IPS-NIHi11 (cell line): ENCODE measurements at places on chromosomes 5 and 9.

DNA sequence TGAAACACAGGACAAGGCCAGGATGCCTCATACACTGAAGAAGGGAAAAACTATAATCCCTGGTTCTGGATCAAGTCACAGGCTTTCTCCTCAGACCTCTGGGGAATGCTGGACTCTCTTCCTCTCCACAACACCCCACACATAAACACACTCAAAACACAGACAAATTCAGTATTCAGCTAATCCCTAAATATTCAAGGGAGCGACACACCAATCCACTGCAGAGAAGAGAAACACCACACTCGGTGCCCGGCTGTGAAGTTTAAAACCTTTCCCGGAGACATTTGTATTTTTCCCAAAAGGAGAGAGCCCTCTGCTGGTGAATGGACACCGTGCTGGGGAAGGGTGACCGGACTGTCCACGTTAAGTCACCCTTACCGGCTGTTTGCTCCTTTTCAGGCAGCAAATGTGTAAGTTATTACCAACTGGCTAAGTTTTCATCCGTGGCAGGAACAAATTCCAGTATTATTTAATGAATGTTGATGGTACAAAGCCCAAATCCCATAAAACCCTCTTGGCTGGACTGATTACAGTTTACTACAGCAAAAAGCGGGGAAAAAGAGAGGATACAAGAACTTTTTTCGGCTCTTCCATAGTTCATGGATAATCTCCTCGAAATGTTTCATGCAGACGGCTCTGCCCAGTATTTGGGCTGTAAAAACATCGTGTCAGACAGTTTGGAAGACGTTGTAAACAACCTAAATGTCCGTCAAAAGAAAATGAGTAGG, 130.9 kb upstream of the SLC30A5 start:
- DNase-seq: peak; percentile 82

GRCh38 chr5:13359344-13359743, 585.1 kb downstream of the DNAH5 start:
- no peak for DNase-seq

GRCh38 chr9:13165236-13165945, 114.1 kb downstream of the MPDZ start:
- no peak for DNase-seq

DNA sequence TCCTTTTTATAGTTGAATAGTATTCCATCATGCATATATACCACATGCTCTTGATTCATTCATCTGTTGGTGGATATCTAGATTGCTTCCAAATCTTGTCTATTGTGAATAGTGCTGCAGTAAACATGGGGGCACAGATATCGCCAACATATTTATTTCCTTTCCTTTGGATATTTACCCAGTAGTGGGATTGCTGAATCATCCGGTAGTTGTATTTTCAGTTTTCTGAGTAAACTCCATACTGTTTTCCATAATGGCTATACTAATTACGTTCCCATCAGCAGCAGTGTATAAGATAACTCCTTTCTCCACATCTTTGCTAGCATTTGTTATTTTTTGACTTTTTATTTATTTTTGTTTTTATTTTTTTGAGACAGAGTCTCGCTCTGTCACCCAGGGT, 3.3 kb downstream of the SNX2 start:
- no peak for DNase-seq

DNA sequence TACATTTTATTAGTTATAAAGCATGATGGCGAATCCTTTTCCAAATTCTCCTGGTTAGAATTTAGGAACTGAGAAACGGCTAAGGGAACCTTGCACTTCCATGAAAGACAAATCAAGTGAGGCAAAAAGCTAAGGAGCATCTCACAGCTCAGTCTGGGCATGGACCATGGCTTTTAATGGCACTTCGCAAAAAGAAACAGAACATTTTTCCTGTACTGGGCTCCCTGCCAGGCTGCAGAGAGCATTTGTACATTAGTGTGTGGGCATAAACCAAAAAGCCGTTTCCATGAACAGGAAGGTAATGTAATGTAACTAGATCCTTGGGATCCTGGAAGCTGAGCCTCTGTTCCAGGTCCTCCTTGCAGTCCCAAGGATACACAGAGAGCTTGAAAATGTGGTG, 354.2 kb downstream of the MRPS30 start:
- no peak for DNase-seq

DNA sequence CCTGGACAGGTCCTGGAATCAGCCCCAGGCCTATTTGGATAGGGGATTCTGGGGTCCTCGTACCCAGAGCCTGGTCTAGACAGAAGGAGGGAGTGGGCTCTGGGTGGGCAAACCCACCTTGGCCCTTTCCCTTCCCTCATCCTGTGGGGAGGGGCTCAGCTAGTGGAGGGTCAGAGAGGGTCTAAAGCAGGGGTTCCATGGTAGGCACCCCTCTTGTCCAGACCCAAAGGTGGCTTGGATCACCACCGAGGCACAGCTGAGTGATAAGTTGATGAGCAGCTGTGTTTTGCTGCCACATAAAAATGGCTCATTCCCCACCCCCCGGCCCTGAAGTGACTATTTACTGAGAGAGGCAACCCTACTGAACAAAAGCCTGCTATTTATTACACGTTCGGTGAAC, 53.8 kb upstream of the KCNMB1 start:
- no peak for DNase-seq

DNA sequence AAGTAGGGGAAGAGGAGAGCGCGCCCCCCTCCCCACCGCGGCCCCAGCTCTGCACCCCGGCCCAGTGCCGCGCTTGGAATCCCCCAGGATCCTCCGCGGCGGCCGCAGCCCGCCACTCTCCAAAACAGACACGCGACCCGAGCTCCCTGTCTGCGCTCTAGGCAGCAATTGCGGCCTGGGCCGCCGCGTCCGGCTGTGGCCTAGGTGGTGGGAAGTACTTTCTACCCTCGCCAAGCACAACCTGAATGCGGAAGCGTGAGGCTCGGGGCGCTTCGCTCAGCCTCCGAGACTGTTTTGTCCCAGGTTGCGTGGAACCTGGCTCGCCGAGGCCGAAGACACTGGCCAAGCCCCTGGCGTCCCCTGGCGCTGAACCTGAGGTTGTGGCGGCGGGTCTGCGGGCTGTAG, 3.3 kb upstream of the FOXB2 start:
- DNase-seq: peak; percentile 46

DNA sequence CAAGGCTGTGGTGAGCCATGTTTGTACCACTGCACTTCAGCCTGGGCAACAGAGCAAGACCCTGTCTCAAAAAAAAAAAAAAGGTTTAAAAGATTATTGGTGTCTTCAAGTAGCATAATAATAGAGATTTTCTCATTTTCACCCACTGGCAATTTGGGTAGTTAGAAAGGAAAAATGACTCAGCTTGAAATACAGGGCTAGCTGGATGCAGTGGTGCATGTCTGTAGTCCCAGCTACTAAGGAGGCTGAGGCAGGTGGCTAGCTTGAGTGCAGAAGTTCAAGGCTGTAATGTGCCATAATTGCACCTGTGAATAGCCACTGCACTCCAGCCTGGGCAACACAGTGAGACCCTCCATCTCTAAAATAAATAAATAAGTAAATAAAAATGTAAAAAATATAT, 111.1 kb downstream of the ARRDC3 start:
- no peak for DNase-seq

DNA sequence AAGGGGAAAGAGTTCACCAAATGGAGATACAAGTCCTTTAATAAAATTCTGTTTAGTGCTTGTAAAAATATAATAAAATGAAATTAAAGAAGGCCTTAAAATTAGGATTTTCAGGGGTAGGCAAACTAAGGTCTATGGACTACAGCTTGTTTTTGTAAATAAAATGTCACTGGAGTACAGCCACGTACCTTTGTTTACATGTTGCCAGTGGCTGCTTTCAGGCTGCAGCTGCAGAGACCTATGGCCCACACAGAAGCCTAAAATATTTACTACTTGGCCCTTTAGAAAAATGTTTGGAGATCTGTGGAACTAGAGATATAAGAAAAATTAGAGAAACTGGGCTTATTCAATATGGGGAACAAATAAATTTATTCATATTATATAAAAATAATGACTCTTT, 122.8 kb downstream of the RPS23 start:
- no peak for DNase-seq

DNA sequence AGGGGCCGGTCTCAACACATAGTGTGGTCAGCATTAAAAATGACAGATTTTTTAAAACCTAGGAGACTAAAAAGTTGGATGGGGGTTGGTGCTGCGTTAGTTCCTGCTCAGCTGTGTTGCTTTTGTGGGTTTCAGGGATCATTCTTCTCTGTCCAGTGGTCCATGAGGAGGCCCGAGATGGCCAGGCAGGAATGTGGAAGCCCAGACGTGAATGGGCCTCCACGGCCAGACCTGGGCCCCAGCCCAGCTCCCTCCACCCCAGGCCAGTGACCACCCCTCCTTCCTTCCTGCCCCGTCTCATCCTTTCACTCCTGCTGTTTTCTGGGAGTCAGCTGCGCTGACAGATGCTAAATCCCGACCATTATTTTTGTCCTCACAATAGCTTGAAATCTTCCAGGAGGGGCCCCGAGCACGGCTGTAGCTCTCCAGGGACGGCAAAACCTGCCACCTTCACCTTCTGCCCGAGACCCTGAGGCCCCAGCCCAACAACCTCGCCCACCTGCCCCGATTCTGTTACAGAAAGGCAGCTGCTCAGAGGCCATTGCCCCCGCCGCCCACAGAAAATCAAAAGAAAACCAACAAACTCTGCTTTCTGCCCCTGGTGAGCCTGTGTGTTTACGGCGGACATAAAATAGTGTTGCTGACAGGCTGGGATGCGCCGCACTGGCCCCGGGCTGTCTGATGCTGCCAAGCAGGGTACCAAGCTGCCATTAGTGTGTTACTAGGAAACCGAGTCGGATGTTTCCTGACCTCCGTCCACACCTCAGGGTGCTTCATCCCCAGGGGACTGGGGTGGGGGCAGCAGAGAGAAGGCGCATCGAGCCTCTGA, 83.7 kb upstream of the SARDH start:
- DNase-seq: no peak

DNA sequence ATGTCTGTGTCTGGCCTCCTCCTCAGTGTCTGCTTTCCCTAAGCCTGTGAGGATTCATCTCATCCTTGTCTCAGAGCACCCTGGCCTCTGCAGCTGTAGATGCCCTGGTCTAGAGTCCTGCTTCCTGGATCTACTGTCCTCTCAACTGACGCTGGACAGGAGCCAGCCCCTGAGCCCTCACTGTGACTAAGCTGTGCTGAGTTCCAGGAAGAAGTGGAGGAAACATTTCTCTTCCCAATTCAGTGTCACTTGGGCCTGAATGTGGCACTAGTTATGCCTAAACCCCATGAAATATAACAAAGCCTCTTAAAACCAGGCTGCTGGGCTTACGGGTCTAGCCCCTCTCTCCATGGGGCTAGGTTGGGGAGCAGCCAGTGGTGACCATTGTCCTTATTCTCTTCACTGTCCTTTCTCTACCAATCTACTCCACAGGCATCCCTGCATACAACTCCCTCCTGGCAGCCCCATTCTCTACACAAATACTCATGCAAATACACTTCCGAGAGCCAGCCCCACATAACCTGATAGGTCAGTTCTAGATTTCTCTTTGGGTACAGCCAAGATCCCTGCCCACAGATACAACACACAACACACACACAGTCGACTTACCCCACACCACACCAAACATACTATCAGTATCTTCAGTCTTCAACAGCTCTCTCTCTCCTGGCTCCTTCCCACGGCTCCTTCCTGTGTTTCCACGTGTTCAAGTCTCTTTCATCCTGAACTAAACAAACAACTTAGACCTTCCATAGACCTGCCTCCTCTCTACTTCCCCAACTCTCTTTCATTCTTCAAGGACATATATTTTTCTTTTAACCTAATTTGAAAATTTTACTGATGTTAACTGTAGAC, 220.8 kb downstream of the SNX18 start:
- DNase-seq: no peak

- no peak for DNase-seq
Observed at GRCh38 chr9:127130661-127131538, 8.5 kb upstream of the ANGPTL2 start.

DNA sequence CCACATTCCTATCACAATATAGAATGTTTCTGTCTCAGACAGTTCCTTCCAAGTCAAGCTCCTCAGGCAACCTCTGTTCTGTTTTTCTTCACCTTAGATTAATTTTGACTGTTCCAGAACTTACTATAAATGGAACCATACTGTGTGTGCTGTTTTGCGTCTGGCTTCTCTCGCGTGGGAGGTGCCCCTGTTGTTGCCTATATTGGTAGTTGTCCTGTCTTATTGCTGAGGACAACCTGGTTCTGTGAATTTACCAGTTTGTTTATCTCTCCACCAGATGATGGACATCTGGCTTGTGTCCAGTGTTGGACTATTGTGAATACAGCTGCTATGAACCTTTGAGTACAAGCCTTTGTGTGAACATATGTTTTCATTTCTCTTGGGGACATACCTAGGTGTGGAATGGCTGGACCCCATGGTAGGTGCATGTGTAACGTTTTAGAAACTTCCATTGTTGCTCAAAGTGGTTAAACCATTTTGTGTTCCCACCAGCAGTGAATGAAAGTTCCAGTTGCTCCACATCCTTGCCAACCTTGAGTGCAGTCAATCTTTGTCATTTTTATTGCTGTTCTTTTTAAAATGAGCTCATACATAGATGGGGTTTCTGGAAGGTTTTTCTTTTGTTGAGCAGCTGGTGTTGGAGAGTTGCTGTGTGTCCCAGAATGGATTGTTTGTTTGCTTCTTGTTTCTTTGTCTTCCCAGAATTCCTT, 18.1 kb downstream of the HMCN2 start:
- DNase-seq: no peak

DNA sequence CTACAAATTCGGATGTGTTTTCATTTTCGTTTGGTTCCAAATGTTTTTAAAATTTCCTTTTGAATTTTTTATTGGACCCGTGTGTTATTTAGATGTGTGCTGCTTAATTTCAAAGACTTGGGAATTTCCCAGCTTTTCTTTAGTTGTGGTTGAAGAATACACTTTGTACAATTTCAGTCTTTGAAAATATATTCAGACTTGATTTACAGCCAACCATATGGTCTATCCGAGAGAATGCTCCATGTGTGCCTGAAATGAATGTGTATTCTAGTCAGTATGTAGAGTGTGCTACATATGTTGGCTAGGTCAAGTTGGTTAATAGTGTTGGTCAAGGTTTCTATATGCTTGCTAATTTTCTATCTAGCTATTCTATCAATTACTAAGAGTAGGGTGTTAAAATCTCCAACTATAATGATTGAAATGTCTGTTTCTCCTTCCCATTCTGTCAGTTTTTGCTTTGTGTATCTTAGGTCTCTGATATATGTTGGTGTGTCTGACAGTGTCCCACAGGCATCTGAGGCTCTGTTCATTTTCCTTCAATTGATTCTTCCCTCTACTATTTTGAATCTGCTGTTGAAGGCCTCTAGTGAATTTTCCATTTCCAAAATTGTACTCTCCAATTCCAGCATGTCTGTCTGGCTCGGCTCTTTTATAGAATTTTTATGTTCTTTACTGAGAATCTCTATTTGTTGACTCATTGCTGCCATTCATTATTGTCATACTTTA, 36.2 kb downstream of the RNF130 start:
- DNase-seq: no peak

DNA sequence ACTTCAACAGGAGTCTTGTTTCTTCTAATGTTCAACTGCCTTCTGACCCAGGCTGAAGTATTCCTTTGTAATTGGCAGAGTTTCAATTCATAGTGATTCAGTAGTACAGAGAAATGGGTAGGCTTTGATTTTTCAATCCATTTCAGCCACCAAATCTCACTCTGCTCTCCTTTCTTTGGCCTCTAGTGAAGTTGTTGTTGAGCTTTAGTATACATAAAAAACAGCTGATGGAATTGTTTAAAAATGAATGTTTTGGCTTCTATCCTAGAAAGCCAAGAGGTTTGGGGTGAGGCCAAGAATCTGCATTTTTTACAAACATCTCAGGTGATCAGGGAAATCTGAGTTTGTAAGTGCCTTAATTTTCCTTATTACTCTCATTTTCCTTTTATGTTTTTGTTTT, 182.9 kb upstream of the MAP1B start:
- no peak for DNase-seq
